IPS-NIHi11 (cell line): ENCODE measurements at places on chromosomes 5 and 9.

DNA sequence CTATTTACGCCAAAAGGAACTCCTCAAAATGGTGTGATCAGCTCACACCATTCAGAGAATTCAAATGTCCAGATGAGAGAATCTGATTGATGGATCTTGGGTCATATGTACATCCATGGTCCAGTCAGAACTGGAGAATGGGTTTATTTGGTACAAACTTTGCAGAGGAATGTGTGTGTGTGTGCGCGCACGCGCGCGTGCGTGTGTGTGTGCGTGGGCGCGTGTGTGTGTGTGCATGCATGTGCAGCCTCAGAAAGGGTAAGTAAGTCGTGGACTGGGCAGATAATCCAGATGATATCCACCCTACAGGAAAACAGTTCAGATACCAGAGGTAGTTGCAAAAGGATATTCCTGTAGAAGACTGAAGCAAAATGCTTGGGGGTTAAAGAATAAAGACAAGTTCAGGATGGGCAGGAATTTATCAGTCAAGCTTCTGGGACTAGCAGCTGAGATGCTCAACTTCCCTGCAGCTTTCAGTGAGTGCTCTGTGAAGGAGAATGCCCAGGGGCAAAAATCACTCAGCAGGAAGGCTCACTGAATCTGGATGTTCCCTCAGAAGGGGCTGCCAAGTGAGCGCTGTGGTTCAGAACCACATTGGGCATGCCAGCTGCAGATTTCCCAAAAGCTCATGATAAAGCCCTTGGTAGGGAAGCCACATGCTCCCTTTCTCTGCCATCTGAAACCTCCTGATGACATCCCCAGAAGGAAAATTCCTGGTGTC, 440.5 kb upstream of the SGCD start:
- no peak for DNase-seq

DNA sequence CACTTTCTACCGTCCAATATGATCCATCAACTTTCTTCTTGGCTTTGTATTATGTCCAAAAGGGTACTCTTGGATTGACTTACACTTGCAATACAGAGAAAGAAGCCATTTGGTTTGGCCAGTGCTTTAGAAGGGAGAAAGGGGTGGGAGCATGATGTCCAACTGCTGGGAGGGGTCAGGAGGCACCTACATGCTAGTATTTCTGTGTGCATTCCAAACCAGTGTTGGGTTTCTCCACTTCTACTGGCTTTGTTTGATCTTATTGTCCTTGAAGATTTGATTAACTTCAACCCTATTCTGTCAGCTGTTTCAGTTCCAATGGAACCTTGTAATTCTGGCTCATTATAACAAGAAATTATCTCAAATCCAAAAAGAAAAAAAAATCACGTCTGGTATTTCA, 27.6 kb downstream of the CYSTM1 start:
- DNase-seq: no peak

DNA sequence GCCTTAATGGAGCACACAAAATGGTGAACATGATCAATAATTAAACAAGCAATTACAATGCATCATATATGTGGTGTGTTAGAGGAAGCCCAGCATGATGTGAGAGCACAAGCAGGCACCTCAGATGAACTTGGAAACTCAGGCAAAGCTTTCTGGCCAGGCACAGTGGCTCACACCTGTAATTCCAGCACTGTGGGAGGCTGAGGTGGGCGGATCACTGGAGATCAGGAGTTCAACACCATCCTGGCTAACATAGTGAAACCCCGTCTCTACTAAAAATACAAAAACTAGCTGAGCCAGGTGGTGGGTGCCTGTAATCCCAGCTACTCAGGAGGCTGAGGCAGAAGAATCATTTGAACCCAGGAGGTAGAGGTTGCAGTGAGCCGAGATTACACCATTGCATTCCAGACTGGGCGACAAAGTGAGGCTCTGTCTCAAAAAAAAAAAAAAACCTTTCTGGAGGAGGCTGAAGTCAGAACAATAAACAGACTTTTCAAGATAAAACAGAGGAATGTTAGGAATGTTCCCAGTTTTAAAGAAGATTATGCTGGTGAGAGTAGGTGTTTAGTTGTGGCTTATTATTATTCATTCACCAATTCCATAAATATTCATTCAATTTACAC, 159.4 kb downstream of the CEMIP2 start:
- DNase-seq: peak; percentile 36

DNA sequence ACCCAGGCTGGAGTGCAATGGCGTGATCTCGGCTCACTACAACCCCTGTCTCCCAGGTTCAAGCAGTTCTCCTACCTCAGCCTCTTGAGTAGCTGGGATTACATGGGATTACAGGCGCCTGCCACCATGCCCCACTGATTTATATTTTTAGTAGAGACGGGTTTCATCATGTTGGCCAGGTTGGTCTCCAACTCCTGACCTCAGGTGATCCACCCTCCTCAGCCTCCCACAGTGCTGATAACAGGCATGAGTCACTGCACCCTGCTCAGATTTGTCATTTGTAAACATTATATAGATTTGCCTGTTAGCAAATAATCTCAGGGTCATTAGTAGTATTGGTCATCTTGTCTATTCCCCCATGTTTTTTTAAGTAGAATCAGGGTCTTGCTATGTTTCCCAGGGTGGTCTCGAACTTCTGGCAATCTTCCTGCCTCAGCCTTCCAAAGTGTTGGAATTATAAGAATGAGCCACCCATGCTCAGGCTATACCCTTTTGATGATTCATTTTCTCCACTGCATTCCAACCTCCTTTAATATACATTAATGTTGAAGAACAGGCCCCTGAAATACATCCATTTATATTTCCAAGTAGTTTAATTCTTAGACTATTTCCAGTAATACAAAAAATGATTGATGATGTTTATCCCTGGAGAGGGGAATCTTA, 17.3 kb downstream of the CENPH start:
- no peak for DNase-seq

DNA sequence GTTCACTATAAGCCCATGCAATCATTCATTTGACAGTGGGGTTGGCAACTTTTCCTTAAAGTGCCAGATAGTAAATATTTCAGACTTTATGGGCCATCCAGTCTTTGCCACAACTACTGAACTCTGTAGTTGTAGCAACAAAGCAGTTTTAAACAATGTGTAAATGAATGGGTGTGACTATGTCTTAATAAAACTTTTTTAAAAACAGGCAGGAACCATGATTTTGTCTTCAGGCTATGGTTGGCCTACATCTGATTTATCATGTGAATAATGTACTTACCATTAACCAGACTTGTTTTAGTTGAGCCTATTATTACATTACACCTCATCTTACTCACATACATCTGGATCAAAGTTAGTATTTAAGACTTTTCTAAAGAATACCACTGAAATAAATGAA, 361.6 kb downstream of the GABRG2 start:
- DNase-seq: no peak

DNA sequence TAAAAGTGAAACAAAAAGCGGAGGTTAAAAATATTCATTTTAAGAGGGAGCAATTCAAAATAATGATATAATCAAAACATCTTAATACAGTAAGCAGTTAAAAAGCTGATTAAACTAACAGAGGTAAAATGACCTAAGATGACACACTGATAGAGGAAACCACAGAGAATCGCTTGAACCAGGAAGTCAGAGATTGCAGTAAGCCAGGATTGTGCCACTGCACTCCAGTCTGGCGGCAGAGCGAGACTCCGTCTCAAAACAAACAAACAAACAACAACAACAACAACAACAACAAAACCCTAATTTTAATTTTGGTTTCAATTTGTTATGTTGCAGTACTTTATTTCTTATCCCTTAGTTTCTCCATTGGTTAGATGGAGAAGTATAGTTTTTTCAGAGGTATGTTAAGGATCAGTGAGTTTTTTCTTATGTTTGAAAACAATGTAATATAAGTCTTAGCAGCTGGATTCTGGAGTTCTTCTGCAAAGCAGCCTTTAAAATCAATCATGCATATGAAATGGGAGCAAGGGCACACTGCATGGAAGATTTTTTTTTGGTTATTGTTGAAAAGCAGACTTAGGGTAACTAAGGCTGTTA, 58.5 kb downstream of the MLANA start:
- no peak for DNase-seq

DNA sequence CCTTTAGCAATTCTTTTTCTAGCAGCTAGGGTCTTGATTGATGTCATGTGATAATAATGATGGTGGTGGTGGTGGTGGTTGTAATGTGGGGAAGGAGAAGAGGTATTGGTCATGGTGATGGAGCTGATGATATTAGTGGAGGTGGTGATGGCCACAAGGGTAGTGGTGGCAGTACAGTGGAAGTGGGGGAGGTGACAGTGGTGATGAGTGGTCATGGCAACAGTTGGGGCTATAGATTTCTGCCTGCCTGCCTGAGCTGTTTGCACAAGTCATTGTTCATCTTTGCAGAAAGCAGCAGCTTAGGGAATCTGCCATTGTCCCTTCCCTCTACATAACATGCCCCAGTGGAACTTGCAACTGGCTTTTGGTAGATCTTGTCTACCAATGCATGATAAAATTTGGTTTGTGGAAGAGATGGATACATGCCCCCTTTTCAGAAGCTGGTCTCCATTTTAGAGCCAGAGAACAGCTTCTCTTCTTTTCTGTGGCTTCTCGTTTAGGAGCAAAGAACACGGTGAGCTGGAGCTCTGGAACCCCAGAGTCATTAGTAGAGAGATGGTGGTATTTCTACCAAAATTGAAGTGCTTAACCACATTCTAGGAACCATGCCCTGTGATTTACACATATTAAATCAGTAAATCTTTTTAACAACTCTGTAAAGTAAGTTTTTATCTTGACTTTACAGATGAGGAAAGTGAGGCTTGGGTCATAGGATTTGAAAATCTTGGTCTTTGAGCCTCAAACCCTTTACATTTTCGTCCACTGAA, 100.3 kb downstream of the AOPEP start:
- DNase-seq: no peak

GRCh38 chr5:88394536-88395175, 126.0 kb upstream of the TMEM161B start:
- DNase-seq: no peak

DNA sequence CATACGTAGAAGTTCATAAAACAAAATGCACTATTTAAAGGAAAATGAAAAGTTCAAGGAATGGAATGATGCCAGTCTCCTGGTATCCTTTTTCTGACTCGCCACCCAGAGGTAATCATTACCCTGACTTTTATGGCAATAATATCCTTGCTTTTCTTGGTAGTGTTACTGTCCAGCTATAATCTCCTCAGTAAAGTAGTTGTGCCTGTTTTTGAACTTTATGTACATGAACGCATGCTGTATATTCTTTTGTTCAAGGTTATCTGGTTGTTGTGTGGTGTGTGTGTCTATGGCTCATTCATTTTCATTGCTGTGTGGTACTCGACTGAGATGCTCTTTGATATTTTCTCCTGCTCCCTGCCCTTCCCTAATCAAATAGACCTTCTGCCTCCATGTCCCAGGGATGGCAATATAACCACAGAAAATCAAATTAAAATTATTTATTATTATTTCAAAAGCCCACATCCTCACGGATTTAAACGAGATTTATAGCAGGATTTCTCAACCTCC, 29.2 kb upstream of the FBP1 start:
- DNase-seq: no peak

- DNase-seq: no peak
Observed at GRCh38 chr5:139642213-139642612, 5.9 kb upstream of the CXXC5 start.

GRCh38 chr9:73199886-73200285, 48.2 kb downstream of the ANXA1 start:
- DNase-seq: peak; percentile 21

DNA sequence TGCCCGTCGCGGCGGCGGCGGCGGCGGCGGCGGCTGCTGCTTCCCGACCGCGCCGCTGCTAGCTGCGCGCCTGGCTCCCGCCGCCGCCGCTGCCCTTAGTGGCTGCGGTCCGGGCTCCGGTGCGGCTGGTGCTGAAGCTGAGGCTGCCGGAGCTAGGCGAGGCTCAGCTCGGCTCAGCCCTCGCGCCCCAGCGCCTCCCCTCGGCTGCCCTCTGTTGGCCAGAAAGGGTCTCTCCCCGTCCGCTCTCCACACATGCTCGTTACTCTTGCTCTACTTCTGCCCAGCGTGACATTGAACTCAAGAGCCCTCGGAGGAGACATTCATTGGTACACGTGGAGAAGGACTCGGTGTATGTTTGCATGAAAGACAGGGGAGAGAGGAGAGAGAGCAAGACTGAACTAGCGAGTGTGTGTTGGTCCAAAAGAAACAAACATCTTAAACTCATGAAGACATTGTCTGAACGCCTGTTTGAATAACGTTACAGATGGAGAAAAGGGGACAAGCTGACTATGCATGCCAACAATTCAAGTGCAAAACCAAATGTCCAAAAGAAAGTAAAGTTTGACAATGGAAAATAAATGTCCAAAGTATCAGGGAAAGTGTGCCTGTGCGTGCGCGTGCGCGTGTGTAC, at the start of gene HCN1:
TSS of gene HCN1 (minus strand) at position 175 of the 631 bp plus-strand sequence.
- peak; percentile 76 for DNase-seq

DNA sequence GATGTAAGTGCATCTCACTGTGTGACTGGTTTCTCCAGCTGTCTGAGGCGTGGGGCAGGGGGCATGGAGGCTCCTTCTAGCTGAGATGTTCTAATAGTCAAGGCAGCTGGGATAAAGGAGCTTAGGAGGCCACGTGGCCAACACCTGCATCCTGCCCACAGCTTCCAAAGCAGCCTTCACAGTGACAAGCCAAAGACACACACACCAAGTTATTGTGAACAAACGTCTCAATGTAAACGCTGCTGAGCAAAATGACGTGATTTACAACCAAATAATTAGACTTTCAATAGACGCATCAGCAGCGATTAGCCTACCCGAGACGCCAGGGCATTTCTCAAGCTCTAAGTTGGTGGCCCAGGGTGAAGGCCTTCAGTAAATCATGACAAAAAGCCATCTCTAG, 23.2 kb upstream of the SLC25A51 start:
- DNase-seq: no peak

DNA sequence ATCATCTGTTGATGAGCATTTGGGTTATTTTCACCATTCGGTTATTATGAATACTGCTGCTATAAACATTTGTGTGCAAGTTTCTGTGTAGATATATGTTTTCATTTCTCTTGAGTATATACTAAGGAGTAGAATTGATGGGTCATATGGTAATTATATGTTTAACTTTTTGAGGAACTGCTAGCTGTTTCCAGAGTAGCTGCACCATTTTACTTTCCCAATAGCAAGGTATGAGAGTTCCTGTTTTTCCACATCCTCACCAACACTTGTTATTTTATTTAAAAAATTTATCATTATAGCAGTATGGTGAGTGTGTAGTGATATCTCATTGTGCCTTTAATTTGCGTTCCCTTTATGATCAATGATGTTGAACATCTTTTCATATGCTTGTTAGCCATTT, 29.2 kb downstream of the CD14 start:
- DNase-seq: no peak

GRCh38 chr5:118768607-118769175, 219.7 kb downstream of the DTWD2 start:
- DNase-seq: no peak

- DNase-seq: no peak
Observed at GRCh38 chr5:79143684-79144379, 32.2 kb downstream of the BHMT start.

- DNase-seq: no peak
Observed at GRCh38 chr9:95055334-95055850, 262.1 kb downstream of the FANCC start.
